Activated effector memory CD4-positive, alpha-beta T cell treated with Interleukin-2 at 50 U/mL for 16 hours (primary cell): ENCODE measurements at places on chromosomes 2 and 18.

DNA sequence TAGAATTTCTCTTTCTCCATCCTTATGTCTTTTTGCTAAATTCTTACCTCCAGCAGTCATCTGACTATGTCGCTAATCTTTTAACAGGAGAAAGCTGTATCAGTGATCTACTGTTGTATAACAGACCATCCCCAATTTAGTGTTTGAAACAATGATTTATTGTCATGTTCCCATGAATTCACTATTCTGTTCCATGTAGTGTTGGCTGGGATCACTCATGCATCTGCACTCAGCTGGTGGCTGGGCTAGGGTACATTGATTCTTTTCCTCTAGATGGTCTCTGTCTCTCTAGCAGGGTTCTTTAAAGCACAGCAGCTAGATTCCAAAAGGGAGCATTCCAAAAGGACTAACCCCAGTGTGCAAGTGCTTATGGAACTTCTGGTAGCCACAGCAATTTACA lies 184.2 kb upstream of the FANCL start:
- DNase-seq = no peak

DNA sequence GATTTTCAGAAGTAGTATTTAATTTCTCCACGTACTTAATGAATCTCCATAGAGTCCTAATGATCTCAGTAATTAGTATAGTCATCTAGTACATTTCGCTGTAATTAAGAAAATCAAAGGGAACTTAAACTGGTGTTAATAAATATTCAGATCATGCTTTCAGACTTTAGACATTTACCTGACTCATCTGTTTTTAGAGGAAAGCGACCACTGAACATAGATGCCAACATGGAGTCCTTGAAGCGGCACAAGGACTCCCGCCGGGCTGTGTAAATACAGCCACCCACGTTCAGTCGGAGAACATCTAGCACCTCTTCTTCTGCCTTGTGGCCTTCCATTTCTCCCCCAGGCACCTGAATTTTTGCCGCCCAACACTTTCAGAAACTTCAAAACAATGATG lies 3.2 kb downstream of the KCTD18 start:
- no peak for DNase-seq

- DNase-seq = no peak
Measured at GRCh38 chr2:170247882-170248393, 70.0 kb downstream of the MYO3B start.

- DNase-seq = no peak
Measured at GRCh38 chr18:44393406-44393805, 287.3 kb upstream of the SETBP1 start.

GRCh38 chr2:23850564-23851256 lies 76.2 kb downstream of the ATAD2B start:
- DNase-seq = no peak

DNA sequence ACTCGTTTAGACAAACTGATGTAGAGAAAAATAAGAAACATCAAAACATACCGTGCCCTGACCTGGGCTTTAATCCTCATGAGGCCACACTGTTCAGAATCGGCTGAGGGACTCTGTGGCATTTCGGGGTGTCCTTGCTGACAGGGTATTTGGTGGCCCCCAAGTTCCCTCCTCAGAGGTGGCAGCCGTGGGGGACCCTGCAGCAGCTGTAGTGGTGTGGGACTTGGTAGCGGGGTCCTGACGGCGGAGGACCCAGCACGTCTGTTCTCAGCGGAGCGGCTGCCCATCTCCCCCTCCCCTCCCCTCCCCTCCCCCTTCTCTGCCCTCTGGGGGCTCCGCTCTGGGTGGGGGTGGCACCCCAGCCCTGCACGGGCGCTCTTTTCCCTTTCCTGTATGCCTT lies 18.4 kb downstream of the KCNG2 start:
- DNase-seq = no peak

DNA sequence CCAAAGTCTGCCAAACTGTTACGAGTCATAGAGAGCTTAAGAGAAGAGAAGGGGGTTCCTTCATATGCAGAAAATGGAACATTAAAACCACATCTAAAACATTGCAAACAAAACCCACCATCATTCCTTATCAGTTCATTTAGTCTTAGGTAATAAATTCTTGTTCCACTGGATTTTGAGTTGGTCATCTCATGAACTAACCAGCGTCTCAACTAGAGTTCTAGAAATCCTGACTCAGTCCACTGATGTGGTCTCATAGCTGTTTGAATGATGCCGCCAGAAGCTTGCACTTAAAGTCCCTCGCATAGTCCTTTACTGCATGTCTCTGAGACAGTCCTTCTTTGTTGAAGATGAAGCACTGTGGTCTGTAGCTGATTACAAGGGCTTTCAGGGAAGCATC lies 15.0 kb upstream of the CAB39 start:
- DNase-seq = no peak

DNA sequence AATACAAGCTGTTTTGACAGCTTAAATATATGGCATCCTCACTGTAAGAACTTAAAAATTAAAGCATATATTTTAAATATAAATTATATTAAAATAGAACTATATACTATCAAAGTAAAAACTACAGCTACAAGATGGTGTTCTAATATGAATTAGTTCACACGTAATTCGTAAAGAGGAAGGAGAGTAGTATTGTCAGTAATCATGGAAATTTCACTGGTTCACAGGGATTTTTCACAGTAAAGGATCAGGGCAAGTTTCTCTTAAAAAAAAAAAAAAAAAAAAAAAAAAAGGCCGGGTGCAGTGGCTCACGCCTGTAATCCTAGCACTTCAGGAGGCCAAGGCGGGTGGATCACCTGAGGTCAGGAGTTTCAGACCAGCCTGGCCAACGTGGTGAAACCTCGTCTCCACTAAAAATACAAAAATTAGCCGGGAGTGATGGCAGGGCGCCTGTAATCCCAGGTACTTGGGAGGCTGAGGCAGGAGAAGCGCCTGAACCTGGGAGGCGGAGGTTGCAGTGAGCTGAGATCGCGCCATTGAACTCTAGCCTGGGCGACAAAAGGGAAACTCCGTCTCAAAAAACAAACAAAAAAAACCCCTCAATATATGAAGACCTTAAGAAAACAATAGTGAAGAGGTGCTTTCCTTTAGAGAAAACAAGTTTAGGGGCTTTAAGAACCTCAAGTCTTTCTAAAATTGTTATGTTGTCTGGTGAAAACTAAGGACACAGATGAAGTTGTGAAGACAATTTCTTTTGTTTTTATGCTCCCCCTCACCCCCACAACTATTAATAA lies 32.5 kb downstream of the PNO1 start:
- DNase-seq = no peak

- DNase-seq = no peak
Measured at GRCh38 chr2:216370961-216371712, 1.1 kb downstream of the MARCHF4 start.

DNA sequence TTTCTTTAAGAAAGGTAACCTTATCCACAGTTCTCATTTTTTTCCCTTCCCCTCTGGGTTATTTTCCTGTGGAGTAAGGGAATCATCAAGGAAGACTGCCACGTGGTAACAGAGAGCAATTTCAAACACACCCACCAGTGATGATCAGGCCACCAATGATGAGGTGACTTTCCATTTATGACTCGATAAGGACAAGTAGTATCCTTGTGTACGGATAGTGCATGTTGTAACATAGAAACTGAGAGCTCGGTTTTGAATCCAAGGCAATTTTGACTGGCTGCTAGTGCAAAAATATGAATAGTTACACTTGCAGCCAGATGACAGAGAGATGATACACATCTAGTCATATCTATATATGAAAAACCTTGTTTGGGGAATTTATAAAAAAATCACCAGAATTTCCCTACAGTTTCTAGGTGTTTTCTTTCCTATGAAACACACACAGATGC lies 143.6 kb upstream of the TCF4 start:
- no peak for DNase-seq

DNA sequence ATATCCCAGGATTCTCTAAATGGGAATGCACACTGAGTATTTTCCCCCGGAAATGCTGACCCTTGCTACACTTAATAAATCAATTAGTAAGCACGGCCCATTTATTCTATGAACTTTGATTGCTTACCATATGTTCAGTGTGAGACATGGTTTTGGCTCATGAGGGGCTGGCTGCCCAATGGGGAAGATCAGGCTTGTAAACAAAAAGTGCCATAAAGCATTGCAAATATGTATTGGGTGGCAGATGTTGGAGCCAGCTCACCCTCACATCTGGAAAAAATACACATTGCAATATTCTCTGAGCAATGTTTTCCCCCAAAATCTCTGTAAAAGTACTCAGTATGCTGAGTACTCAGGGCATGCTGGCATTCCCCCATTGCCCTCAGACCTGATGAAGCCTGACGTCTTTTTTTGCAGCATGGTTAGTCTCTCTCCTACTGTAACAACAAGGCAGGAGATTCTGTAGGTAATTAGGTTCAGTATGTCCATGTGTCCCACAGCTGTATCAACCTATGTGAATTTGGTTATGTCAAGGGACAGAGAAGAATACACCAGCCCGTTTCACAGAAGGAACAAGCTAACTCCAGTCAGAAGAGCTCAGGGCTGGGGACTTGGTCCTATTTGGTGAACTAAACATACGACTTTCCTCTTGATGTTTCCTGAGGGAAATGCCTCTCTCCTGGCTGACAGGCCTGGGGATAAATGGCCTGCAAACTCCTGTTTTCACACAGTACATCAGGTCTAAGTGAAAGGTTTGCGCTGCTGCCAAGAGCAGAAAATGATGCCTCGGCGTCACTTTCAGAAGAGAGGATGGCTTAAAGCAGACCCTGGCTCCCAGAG lies 202.4 kb downstream of the INSIG2 start:
- DNase-seq = no peak

GRCh38 chr2:114011713-114012112 lies 121.8 kb downstream of the ACTR3 start:
- DNase-seq = no peak

- DNase-seq = no peak
Measured at GRCh38 chr2:120936476-120937334, 201.0 kb downstream of the GLI2 start.

GRCh38 chr18:36215577-36215976 lies 28.3 kb downstream of the MOCOS start:
- no peak for DNase-seq

- DNase-seq = no peak
Measured at GRCh38 chr2:127567351-127567854, 31.9 kb downstream of the MYO7B start.

GRCh38 chr18:79062806-79063205 lies 6.4 kb upstream of the ATP9B start:
- no peak for DNase-seq

DNA sequence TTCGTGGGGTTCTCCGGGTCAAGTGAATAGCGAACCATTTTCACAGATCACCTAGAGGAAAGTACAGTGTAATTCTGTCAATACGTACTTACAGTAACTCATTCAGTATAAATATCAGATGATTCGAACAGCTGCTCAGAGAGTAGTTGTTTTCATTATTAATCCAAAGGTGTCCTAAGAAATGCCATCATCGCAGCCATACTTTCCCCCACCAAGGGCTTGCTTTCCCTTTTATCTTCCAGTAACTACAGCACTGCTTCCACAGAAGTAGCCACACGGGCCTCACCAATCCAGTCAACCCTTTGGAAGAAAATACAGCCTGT lies 4.5 kb upstream of the C18orf32 start:
- no peak for DNase-seq

DNA sequence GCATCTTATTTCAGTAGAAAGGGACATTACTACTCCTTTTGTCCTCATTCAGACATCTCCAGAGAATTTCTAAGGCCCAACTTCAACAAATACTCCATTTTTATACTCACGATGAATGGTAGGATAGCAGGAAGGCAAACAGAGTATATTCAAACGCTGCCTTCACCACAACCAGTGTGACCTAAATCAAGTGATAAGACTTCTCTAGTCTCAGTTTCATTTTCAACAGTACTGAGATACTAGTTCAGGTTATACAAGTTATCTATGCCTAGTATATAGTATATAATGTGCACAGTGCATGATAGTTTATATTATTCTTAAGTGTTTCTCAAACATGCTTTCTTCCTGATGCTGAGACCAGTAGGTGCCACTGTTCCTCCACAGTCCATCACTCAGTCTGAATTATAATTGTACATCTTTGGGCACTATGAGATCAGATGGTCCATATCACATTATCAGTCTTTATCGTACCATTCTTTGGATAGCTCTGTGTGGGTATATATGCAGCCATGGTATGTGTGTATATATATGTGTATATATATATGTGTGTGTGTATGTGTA lies 66.3 kb upstream of the RPE start:
- DNase-seq = no peak

DNA sequence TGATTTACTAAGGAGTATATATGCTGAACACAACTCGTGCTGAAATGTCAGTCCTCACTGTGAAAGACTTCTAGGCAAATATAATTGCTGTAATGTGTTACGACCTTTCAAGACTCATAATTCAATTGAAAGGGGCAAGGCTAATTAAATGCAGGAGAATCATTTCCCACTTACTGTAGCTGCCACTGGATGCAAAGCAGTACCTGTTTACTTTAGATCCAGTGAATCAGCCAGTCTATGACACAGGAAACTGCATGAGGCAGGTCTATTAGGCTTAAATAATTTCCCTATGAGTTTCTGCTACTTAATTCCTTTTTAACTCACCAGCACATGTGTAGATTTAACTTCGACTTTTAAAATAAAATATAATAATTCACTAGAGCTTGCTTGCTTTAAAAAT lies 125.6 kb downstream of the CTNNA2 start:
- no peak for DNase-seq

- DNase-seq = no peak
Measured at GRCh38 chr2:240953426-240954410, 44.7 kb upstream of the SNED1 start.

GRCh38 chr2:437180-437579 lies 149.3 kb upstream of the ALKAL2 start:
- DNase-seq = no peak

DNA sequence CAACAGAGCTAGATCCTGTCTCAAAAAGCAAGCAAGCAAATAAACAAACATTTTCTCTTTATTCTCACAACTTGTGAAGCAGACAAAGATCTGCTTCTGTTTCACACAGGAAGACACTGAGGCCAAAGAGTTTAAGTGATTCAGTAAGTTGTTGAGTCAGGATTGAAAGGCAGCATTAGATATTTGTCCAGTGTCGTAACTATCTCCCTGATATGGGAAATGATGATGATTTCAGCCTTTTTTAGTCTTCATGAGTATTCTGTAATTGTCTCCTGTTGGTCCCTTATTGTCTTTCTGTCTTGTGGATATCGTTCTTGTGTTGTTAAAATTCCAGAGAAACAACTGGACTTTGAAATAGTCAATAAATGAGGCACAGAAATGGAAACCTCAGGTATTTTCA lies 59.6 kb downstream of the GATA6 start:
- DNase-seq = no peak
